ENCODE measurements at places on chromosomes 12 and 14. TPM values are rescaled to one million over a fixed set of nuclear protein-coding genes. Genes with fewer than 3 reads are reported as not detected.

GRCh38 chr12:47983541-47984115 is 20.2 kb downstream of the TMEM106C start:
- DNase-seq: no peak

DNA sequence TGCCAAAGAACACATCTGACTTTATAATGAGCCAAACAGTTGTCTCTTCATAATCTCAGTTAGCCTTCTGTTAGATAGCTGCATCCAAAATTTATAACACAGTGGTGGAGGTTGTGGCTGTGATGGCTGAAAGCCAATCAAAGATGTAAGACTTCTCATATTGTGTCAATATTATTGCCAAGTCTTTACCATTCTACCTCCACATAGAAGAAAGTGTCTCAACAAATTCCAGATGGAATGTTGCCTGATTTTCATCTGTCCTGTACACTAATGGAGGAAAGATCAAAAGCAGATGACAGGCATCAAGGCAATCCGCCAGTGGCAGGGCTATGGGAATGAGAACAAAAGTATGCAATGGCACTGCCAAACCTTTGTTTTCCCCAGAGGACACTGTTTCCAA is 813.1 kb upstream of the NOVA1 start:
- DNase-seq: no peak

The B3GNT4 gene
- not detected for total RNA-seq

The L3HYPDH gene
- 13.8 TPM for total RNA-seq

Data from T-helper 17 cell (primary cell).